Mucosa of descending colon (tissue), 3 donors: ENCODE measurements at places on chromosomes 5 and 9.

GRCh38 chr9:120730654-120731514 is 16.6 kb upstream of the MEGF9 start:
- DNase-seq, result no peak

DNA sequence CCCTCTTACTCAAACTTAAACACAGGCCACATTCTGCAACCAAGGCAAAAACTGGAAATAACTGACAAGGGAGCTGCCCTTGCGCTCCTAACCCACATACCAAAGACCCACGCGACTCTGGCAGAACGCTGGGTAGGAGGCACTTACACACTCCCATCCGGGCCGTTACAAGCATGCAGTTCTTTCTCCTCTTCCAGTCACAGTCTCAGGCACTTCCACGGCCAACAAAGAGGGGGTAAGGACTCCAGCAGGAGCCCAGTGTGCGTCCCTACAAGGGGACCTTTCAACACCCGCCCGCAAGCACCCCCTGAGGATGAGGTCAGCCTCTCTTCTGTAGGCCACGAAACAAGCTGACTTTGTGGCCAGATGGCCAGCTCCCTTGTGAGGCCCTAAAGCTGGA is 57.4 kb downstream of the SERINC5 start:
- DNase-seq, result no peak

DNA sequence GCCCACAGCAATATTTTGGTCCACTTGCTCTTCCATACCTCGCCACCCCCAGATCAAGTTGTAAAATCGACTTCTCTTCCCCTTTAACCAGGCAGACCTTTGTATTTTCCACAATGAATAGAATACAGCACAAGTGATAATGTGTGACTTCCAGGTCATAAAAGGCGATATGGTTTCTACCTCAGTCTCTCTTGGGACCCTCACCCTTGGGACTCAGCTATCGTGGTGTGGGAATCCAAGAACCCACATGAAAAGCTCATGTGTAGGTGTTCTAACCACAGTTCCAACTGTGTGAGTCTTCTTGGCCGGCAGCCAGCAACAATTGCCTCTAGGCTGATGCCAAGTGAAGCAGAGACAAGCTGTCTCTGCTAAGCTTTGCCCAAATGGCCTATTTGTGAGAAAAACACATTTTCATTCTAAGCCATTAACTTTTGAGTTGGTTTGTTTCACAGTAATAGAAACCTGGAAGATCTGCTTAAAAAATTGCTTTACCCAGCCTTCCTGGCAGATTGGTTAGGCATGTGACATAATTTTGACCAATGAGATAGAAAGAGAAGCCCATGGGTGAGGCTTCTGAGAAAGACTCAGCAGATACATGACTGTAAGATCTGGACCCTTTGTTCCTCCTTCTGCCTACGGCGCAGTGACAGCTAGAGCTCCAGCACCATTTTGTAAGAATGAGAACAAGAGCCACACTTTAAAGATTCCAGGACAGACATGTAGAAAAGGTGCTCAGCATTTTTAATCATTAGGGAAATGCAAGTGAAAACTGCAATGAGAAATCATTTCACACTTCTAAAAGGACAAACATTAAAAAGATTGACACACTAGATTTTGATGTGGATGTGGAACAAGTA is 18.3 kb upstream of the MLLT3 start:
- peak; percentile 86 for DNase-seq

- DNase-seq, result no peak
These were observed 2.1 kb upstream of the TPM2 start for GRCh38 chr9:35691757-35692301.
